ENCODE measurements at places on chromosomes 2 and 18.

- DNase-seq, result no peak
These were observed 50.8 kb downstream of the GBX2 start for GRCh38 chr2:236117401-236117800.

DNA sequence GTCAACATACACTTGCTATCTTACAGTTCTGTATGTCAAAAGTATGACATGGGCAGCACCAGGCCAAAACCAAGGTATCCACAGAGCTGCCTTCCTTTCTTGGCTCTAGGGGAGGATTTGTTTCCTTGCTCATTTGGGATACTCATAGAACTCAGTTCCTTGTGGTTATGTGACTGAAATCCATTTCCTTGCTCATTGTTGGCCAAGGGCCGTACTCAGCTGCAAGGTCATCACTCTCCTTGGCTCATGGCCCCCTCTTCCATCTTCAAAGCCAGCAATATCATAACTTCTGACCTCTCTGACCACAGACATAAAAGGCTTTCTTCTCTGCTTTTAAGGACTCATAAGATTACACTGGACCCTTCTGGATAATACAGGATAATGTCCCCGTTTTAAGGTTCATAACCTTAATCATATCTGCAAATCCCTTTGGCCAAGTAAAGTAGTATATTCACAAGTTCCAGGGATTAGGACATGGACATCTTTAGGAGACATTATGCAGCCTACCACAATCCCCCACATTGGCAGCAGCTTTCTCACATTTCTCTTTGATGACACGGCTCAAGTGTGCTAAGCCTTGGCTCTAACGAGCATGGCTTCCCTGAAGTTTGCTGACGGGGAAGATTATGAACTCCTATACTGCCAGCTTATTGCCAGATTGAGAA lies 20.9 kb downstream of the TMEM237 start:
- no peak for DNase-seq

DNA sequence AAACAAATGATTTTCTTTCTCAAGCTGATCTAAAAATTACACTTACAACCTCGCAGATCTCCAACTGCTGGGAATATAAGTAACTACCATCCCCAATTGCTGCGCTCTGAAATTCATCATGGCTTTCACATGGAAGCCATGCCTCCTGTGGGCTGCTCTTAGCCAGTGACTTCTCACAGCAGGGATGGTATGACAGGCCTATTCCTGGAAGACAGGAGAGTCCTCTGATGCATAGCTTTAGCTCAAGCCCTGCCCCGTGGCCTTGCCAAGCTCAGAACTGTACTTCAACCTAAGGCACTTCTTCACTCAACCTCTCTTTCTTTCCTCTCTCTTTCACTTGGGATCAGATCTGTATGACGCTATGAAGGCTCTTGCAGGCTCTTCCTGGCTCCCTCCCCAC lies 12.6 kb upstream of the ELAC1 start:
- DNase-seq, result no peak

DNA sequence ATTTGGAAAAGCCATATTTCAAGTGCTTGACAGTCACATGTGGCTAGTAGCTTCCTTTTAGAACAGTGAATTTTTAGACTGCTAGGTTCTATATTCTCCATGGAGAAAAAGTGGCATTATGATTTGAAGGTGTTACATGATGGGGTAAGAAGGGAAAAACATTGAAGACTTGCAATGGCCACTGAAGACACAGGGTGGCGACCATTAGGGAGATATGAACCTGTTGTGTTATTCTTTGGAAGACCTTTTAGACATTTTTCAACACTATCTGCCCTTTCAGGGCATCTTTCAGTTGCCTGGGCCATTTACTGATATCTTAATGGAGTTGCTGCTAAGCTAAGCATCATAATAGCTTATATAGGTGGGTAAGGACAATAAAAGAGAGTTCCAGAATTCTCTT lies 1387.2 kb downstream of the SUCLG1 start:
- DNase-seq, result no peak

- DNase-seq, result no peak
These were observed 566.6 kb upstream of the DSEL start for GRCh38 chr18:68083131-68083530.

GRCh38 chr2:37906131-37906530 lies 19.0 kb upstream of the RMDN2 start:
- no peak for DNase-seq

DNA sequence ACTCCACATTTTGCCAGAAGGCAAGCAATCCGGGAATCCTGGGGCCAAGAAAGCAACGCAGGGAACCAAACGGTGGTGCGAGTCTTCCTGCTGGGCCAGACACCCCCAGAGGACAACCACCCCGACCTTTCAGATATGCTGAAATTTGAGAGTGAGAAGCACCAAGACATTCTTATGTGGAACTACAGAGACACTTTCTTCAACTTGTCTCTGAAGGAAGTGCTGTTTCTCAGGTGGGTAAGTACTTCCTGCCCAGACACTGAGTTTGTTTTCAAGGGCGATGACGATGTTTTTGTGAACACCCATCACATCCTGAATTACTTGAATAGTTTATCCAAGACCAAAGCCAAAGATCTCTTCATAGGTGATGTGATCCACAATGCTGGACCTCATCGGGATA lies 26.8 kb downstream of the B3GNT2 start:
- no peak for DNase-seq

- DNase-seq, result no peak
These were observed 2.5 kb downstream of the ITGAV start for GRCh38 chr2:186592137-186592875.

- no peak for DNase-seq
These were observed 76.7 kb downstream of the MERTK start for GRCh38 chr2:111975053-111975552.

- DNase-seq, result peak; percentile 68
These were observed 92.5 kb downstream of the ZFP36L2 start for GRCh38 chr2:43133708-43134570.

- DNase-seq, result no peak
These were observed 964 bp upstream of the GALNT3 start for GRCh38 chr2:165795011-165795410.

Measured in activated CD8-positive, alpha-beta memory T cell treated with anti-CD3 and anti-CD28 coated beads for 1 hour (primary cell).